H1 (cell line): ENCODE measurements at places on chromosomes 13 and 19. TPM values are rescaled to one million over a fixed set of nuclear protein-coding genes. Genes with fewer than 3 reads are reported as not detected.
A peak's percentile ranks its signal among the peaks of the same experiment; 100 is the strongest.

Gene SIGLEC12
- total RNA-seq, result not detected in 2 replicates

DNA sequence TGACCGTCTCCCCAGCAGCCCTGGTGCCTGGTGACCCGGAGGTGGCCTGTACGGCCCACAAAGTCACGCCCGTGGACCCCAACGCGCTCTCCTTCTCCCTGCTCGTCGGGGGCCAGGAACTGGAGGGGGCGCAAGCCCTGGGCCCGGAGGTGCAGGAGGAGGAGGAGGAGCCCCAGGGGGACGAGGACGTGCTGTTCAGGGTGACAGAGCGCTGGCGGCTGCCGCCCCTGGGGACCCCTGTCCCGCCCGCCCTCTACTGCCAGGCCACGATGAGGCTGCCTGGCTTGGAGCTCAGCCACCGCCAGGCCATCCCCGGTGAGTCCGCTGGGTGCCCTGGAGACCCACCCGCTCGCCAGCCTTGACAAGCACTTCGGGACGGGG is 2.2 kb downstream of the MADCAM1 start:
- DNase-seq, result no peak

GRCh38 chr13:43422116-43422515 is 364.7 kb downstream of the ENOX1 start:
- DNase-seq, result no peak

Gene CGB5
- total RNA-seq, result 0.63 TPM in 1 of 2 replicates, not detected in the other

DNA sequence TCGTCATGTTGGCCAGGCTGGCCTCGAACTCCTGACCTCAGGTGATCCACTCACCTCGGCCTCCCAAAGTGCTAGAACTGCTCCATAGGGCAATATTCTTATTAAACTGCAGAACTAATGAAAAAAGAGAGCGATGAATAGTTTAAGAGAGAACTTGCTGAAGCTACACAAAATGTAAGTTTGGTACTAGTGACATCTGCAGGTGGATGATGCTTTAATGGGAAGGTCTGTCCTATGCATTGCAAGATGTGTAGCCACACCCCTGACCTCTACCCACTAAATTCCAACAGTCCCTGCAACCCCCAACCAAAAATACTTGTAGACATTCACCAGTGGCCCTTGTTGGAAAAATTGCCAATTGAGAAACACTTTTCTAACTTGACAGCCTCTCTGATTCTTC is 117.8 kb downstream of the NALCN start:
- DNase-seq, result no peak

Gene ZNF324B
- 5.3 and 6.0 TPM in 2 replicates for total RNA-seq

DNA sequence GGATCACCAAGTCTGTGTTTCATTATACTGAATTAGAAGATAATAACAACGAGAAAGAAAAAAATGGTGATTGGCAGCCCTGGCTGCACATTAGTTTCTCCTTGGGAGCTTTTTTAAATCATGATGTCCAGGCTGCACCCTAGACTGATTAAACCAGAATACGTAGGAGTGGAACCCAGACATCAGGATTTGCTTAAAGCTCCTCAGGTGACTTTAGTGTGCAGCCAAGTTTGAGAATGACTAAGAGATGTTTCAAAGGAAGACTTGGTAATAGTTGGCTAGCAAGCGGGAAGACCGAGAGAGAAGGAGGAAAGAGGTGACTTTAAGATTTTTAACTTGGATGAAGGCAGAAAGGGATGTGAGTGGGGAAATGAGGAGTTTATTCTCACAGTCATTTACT is 71.4 kb upstream of the SERP2 start:
- no peak for DNase-seq

- no peak for DNase-seq
These were observed 317.2 kb downstream of the OXGR1 start for GRCh38 chr13:96677029-96677428.

GRCh38 chr19:16180611-16181010 is 4.6 kb upstream of the FAM32A start:
- no peak for DNase-seq

Gene PRODH2
- total RNA-seq, result not detected in 2 replicates

Gene USHBP1
- 6.5 and 7.5 TPM in 2 replicates for total RNA-seq

GRCh38 chr13:66835040-66835628 is 395.0 kb downstream of the PCDH9 start:
- no peak for DNase-seq

DNA sequence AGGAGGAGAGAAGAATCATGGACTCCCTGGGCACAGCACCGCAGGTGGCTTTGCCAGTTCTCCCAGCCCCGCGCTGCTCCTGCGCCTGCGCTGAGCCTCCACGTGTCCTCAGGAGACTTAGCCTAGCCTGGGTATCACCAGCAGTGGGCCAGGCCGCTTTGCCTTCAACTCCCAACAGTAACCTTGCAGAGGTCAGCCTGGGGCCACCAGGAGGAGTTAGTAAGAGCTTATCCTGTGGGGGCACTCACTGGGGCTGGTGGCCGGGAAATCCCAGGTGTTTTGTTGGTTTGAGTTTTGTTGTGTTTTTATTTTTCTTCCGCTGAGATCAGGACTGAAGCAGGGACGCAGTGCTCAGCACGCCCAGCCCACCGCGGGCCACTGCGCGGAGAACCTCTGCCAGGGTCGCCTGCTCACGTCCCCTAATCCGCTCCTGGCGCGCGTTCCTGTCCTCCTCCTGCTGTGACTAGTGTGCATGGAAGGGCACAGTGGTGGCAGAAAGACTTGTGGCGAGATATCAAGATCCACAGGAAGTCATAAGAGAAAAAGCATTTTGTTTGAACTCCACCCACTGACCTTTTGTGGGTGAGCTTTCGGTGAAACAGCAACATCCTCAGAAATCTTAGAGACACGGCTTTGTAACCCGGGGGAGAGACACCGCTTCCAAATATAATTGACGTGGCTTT is 207.4 kb upstream of the RFC3 start:
- DNase-seq, result peak; percentile 36

Gene CNFN
- total RNA-seq, result 8.9 and 12.6 TPM in 2 replicates

Gene PTGIR
- not detected in 2 replicates for total RNA-seq

Gene SUGP1
- 65.2 and 70.5 TPM in 2 replicates for total RNA-seq

Gene PTH2
- total RNA-seq, result 0.82 TPM in 1 of 2 replicates, not detected in the other

GRCh38 chr13:25881136-25881926 is 170.5 kb downstream of the SHISA2 start:
- no peak for DNase-seq
